ENCODE measurements at places on chromosomes 16 and 17. TPM values are rescaled to one million over a fixed set of nuclear protein-coding genes. Genes with fewer than 3 reads are reported as not detected.

DNA sequence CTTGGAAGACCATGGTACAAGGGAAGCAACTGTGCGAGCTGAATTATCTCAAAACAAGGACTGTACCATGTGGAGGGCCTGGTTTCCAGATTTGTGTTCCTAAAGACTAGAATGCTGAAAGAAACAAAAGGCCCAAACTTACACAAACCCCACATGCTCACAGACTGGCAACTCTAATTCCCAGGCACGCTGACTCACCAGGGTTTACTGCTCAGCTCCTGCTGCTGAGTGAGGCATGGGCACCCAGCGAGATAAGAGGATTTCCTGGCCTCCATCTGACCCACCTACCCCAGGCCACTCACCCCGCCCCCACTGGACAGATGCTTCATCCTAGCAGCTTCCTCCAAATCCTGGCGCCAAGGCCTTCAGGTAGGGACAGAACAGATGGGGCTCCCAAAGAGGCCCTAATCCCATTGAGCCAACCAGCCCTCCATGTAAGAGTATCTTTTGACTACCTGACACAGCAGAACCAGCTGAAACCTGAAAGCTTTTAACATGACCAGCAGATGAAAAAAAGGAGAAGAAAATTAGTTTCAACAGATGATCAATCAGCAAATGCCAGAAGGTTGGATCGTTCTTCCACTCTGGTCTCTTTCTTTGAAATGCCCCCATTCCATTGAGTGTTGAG lies 33.9 kb downstream of the DCUN1D3 start:
- peak overlapping the region; percentile 65 for H3K27ac ChIP-seq
- H3K4me1 ChIP-seq, result peaks cover 43% of the 10 kb centered on the region
- H3K36me3 ChIP-seq, result no peaks in the 10 kb centered on the region
- H3K27me3 ChIP-seq, result no peaks in the 10 kb centered on the region
- no peak for DNase-seq
- no peak overlapping the region for H3K4me3 ChIP-seq

DNA sequence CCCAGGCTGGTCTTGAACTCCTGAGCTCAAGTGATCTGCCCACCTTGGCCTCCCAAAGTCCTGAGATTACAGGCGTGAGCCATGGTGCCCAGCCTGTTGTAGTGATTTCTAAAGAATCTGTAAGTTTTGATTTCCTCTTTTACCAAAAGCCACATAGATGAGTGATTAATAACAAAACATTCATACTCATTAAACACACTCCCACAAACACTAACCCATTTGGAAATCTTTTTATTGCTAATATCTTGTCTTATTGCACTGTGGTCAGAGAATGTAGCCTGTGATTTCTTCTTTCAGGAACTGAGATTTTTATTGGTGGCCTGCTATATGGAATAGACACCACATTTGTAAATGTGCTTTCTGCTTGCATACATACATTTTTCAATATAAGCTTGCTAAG lies 31.6 kb downstream of the MYH10 start:
- no peak overlapping the region for H3K4me3 ChIP-seq
- H3K36me3 ChIP-seq, result no peaks in the 10 kb centered on the region
- H3K27ac ChIP-seq, result no peak overlapping the region
- DNase-seq, result no peak
- H3K27me3 ChIP-seq, result no peaks in the 10 kb centered on the region

DNA sequence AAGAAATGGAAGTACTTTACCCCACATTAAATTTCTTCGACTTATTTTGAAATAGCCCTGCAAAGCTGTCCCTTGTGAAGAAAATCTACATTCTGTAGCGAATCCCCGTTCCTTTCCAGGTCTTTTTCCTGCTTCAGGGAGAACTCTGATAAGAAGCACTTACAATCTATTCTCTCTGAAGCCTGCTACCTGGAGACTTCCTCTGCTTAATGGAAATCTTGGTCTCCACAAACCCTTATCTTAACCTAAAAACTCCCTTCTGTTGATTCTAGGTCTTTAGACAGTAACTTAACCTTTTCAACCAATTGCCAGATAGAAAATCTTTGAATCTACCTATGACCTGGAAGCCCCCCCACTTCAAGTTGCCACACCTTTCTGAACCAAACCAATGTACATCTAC lies 1.6 kb upstream of the CYBC1 start:
- peaks cover 37% of the 10 kb centered on the region for H3K4me1 ChIP-seq
- H3K4me3 ChIP-seq, result no peak overlapping the region
- H3K27me3 ChIP-seq, result no peaks in the 10 kb centered on the region
- peak overlapping the region; percentile 97 for H3K27ac ChIP-seq

DNA sequence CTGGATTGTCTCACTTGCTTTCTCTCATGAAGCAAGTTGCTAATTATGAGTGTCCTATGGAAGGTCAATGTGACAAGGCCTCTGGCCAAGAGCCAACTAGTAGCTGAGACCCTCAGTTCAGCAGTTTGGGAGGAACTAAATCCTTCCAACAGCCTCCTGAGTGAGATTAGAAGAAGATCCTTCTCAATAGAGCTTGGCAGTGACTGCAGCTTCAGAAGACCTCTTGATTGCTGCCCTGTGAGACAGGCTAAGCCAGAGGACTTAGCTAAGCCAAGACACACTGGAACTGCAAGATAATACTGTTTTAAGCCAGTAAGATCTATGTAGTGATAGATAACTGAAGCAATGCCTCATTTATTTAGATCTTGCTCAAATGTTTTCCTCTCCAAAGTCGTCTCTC lies 34.3 kb downstream of the PCTP start:
- H3K36me3 ChIP-seq, result no peaks in the 10 kb centered on the region
- no peak overlapping the region for H3K27ac ChIP-seq
- no peaks in the 10 kb centered on the region for H3K27me3 ChIP-seq

DNA sequence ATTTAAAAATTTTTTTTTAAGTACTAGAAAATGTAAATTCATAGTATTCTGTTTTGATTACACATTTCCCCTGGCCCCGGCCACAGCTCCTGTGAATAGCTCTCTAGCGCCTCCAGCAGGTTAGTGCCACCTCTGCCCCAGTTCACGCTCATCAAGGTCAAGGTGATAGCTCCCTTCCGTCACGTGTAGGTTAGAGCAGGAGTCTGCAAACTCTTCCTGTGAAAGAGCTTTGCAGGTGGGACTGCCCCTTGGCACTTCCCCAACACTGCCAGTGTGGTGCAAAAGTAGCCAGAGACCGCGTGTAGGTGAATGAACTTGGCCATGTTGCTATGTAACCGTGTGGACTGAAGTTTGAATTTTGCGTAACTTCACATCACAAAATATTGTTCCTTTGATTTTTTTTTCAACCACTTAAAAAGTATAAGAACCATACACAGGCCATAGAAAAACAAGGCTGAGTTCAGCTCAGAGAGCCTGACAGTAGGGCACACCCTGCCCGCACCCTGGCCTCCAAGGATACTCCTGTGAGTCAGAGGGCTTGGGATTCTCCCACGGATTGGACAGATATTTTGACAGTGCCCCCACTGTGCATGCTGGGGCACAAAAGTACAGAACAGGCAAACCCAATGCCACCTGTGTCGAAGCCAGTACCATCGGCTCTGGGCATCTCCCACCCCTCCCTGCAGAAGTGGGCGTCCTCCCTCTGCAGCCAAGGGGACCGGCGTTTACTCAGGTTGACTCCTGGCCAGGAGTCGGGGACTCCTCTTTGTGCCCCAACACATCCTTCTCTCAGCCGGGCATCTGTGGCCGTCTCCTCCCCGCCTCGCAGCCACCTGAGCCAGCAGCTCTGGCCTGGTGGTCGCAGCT lies 92.0 kb upstream of the CHMP6 start:
- no peaks in the 10 kb centered on the region for H3K4me1 ChIP-seq
- DNase-seq, result peak; percentile 86
- H3K27me3 ChIP-seq, result no peaks in the 10 kb centered on the region

DNA sequence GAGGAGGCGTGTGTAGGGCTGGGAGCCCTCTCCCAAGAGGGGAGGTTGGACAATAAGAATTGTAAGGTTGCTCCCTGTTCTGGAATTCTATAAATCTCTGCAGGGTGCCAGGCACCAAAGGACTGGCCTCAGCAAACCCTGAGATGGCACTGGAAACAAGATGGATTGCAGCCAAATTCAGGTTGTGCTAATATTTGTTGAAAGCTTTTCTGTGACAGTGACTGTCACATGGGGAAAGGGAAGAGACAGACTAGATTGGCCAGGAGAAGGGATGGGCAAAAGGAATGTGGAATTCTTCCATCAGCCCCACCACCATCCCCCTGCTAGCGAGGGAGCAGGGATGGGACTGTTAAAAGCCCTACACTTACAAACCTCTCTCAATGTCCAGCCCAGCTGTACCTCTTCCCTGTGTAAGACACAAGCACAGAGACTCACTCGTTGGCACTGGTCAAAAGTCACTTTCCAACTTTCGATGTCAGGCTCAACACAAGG lies 62.4 kb downstream of the SOX9 start:
- no peak overlapping the region for H3K4me3 ChIP-seq
- no peak for DNase-seq
- H3K4me1 ChIP-seq, result no peaks in the 10 kb centered on the region
- H3K27ac ChIP-seq, result no peak overlapping the region

DNA sequence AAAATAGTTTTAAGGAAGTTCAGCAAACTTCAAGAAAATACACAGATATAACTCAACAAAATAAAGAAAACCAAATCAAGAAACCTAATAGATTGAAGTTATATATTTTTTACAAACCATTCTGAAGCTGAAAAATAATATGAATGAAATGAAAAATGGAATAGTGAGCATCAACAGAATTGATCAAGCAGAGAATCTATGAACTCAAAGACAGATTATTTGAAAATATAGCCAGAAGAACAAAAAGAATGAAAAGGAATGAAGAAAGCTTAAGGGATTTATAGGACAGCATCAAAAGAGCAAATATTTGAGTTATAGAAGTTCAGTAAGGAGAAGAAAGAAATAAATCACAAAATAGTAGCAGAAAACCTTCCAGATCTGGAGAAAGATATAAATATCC lies 37.8 kb downstream of the CDR2 start:
- H3K27me3 ChIP-seq, result no peaks in the 10 kb centered on the region
- H3K27ac ChIP-seq, result no peak overlapping the region
- no peak for DNase-seq
- H3K4me3 ChIP-seq, result no peak overlapping the region

DNA sequence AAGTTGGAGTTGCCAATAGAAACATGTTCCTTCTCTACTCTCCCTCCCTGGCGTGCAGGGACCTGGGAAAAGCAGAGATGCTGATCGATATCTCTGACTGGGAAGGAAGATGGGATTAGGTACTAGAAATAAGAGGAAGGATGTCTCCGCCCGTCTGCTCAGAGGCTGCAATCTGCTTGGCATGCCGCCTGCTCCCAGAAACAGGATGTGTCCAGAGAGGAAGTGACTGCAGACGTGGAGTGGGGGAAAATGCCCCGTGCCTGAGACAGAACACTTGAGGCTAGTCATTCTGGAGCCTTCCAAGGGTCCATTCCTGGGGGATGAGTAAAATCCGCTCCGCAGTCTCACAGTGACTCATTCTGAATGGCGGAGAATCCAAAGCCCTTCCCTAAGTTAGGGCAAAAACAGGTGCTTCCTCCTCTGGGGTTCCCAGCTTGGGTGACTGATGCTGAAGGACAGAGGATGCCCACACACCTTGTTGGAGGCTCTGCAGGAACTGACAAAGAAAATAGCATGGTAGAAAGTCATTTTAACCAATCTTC lies 45.0 kb upstream of the SMURF2 start:
- H3K36me3 ChIP-seq, result no peaks in the 10 kb centered on the region
- DNase-seq, result no peak
- H3K4me1 ChIP-seq, result peaks cover 45% of the 10 kb centered on the region
- no peaks in the 10 kb centered on the region for H3K27me3 ChIP-seq

The TMEM235 gene
- not detected for total RNA-seq

GRCh38 chr17:8153525-8153956 lies 1.3 kb upstream of the PER1 start:
- H3K27me3 ChIP-seq, result no peaks in the 10 kb centered on the region
- peaks cover 62% of the 10 kb centered on the region for H3K4me1 ChIP-seq
- peak; percentile 90 for DNase-seq
- H3K27ac ChIP-seq, result peak overlapping the region; percentile 100
- peaks cover 28% of the 10 kb centered on the region for H3K36me3 ChIP-seq
- peak overlapping the region; percentile 74 for H3K4me3 ChIP-seq

GRCh38 chr17:67636834-67637520 lies 80.8 kb upstream of the NOL11 start:
- no peaks in the 10 kb centered on the region for H3K4me1 ChIP-seq
- peak overlapping the region; percentile 67 for H3K27ac ChIP-seq
- no peaks in the 10 kb centered on the region for H3K27me3 ChIP-seq
- no peak for DNase-seq
